ENCODE measurements at places on chromosomes 11 and 22.

DNA sequence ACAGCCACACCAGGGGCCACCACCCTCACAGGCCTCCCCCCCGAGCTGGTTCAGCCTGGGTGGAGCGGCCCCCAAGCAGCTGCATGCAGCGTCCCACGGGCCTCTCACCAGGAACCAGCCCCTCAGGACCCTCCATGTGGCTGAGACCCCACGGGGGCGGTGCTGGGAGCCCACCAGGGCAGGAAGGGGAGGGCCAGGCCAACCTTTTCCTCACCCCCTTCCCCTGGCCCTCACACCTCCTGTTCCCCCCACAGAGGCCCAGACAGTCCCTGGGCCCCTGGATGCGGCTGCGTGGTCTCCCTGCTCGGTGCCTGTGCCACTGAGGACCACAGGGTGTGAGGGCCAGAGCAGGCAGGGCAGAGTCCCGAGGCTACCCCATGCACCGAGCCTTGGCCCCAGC lies 46.5 kb downstream of the MOB2 start:
- DNase-seq = no peak

DNA sequence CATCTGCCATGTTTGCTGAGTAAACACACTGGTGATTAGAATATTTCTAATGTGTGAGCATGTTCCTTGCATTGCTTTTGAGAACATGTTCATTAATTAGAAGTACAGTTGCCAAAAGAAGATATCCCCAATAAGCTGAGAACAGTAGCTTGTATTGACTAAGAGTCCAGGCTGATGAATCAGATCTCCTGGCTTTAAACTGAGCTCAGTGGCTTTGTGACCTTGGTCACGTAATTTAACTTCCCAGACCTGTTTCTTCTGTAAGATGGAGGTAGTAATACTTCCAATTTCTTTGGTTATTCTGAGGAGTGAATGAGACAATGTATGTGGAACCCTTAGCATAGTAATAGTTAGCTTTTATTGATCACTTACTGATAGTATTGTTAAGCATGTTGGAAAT lies 61.9 kb downstream of the CYB5R2 start:
- DNase-seq = no peak

DNA sequence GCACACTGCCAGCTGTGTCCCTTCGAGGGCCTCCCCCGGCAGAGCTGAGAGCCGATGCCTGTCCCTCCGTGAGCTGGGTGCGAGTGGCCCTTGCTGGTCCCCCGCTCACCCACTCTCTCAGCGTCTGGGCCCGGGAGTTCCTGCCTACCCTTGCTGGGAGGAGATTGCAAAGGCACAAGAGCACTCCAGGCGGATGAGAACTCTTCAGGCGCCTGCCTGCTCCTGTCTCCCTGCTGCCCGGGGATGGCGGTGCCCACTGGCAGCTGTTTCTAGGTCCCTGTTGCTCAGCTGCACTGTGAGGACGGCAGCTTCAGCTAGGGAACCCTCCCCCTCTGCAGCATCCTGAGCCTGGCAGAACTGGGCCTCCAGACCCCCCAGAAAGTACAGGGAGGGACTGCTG lies 61.1 kb downstream of the FLRT1 start:
- no peak for DNase-seq

DNA sequence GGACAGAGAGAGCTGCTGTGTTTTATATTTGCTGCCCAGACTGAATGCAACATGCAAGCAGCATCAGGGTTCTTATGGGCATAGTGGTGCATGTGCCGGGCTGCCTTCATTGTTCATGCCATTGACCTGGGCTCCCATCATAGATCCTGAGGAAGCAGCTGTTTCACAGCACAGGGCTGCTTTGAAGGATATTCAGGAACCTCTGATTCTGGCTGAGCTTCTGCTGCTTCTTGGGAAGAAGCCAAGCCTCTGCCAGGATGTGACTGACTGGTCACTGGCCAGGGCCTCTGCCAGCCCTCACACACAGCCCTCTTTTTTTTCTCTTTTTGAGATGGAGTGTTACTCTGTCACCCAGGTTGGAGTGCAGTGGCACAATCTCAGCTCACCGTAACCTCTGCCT lies 43.3 kb downstream of the CYB5R2 start:
- DNase-seq = no peak

DNA sequence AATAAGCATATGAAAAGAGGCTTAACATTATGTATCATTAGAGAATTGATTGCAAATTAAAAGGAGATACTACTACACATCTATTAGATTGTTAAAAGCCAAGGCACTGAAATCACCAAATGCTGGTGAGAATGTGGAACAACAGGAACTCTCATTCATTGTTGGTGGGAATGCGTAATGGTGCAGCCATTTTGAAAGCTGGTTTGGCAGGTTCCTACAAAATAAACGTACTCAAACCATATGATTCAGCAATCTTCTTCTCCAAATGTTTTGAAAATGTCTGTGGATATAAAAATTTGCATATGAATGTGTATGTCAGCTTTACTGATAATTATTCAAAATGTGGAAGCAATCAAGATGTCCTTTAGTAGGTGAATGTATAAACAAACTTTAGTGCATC lies 176.4 kb upstream of the PLET1 start:
- DNase-seq = no peak

DNA sequence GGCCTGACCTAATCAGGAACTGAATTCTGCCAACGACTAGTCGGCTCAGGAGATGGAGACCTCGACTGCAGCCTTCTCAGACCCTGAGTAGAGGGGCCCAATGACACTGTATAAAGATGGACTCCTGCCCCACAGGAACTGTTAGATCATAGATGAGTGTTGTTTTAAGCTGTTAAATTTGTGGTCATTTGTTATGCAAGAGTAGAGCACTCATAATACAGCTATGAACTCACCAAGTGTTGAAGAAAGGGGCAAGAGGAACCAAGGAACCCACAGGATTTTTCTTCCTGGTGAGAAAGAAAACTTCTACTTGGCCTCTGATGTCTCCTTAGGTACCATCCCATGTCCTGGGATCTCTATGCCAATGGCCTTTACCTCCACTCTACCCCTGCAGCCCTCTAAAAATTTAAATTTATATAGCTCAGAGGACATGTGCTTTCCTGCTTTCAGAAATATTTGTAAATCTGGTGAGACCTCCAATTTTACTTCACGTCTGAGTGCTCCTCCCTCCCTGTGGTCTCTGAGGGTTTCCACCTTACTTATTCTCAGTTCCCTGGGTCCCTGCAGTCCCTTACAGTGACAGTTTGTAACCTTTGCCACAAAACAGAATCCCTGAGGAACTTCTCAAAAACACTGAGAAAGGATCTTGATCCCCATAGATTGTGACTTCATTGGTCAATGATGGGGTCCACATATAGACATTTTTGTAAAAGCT lies 256.3 kb upstream of the ARHGAP20 start:
- no peak for DNase-seq

- no peak for DNase-seq
Observed at GRCh38 chr11:110971140-110971539, 258.9 kb upstream of the ARHGAP20 start.

DNA sequence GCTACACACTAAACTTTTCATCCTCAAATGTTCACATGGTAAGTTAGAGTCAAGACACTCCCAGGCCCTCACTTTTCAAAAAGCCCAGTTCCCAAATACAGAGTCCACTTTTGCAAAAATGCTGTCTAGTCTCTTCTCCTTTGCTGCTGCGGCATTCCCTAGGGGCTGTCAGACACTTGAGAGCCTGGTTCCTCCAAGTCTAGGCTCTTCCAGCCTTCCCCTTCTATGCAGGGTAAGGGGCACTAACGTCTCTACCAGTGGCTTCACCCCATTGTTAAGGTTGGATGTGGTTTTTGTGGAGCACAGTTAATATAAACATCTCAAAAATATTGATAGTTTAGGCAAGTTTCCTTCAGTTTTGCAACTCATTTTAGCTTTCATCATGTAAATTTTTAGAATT lies 181.5 kb downstream of the KIF18A start:
- DNase-seq = no peak

- no peak for DNase-seq
Observed at GRCh38 chr22:32579529-32580220, 105.1 kb downstream of the FBXO7 start.

DNA sequence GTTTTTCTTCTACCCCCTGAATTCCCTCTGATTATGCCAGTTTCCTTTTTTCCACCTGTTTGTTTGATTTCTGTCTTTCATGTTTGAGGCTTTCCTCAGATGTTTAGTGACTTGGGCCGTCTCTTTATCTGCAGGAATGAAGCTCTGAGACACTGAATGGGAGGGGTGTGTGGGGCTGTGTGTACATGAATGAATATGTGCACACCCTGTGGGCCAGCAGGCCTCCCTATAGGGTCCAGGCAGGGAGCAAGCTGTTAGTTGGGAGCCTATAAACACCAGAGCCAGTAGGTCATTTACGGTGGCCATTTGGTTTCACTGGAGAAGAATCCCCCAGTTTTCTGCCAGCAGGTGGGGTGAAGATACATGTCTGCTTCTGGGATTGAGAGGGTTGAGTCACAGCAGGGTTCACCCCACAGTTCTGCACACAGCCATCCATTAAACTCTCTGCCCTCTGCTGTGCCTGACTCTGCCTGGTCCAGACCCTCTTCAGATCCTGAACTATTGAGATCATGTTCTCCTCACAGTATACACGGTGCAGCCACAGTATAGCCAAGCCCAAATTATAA lies 34.8 kb downstream of the BARX2 start:
- DNase-seq = no peak

GRCh38 chr11:133171374-133171773 lies 360.9 kb downstream of the OPCML start:
- DNase-seq = no peak

- no peak for DNase-seq
Observed at GRCh38 chr11:16987205-16987568, 27.0 kb downstream of the PLEKHA7 start.

- DNase-seq = no peak
Observed at GRCh38 chr11:19176629-19177186, 25.1 kb downstream of the CSRP3 start.

- DNase-seq = no peak
Observed at GRCh38 chr11:38089726-38090125, 1491.7 kb upstream of the RAG2 start.

GRCh38 chr11:66950112-66950535 lies 8.1 kb downstream of the PC start:
- DNase-seq = no peak

GRCh38 chr22:19941365-19942082 lies at the start of the genes COMT and TXNRD2:
Gene COMT, plus strand, starts transcription at chr22:19941772. Its CDS starts 20,755 bp downstream, at chr22:19962527.
Gene TXNRD2, minus strand, starts transcription at chr22:19941818. Its CDS starts 15 bp downstream, at chr22:19941803.
- peak; percentile 75 for DNase-seq

DNA sequence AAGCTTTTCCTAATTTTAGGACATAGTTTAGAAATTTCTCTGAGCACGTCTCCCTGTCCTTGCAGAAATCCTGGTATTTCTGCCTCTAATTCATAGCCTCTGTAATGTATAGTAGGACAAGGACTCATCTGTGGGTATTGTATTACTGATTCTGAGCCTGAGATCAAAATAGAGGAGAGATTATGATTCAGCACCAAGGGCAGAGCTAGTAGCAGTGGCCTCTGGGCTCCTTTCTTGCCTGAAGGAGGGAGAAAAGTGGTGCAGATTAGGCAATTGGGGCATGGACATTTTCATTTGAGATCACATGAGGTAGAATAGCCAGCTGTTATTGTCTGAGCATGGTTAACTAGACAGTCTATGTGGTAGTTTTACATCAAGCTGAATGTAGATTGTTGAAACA lies 2.8 kb downstream of the MADD start:
- DNase-seq = no peak

GRCh38 chr11:116853461-116854073 lies 16.1 kb upstream of the APOA1 start:
- peak; percentile 83 for DNase-seq

GRCh38 chr11:61172356-61172755 lies 11.1 kb upstream of the VPS37C start:
- no peak for DNase-seq

GRCh38 chr11:38156495-38157146 lies 1558.6 kb upstream of the RAG2 start:
- no peak for DNase-seq

DNA sequence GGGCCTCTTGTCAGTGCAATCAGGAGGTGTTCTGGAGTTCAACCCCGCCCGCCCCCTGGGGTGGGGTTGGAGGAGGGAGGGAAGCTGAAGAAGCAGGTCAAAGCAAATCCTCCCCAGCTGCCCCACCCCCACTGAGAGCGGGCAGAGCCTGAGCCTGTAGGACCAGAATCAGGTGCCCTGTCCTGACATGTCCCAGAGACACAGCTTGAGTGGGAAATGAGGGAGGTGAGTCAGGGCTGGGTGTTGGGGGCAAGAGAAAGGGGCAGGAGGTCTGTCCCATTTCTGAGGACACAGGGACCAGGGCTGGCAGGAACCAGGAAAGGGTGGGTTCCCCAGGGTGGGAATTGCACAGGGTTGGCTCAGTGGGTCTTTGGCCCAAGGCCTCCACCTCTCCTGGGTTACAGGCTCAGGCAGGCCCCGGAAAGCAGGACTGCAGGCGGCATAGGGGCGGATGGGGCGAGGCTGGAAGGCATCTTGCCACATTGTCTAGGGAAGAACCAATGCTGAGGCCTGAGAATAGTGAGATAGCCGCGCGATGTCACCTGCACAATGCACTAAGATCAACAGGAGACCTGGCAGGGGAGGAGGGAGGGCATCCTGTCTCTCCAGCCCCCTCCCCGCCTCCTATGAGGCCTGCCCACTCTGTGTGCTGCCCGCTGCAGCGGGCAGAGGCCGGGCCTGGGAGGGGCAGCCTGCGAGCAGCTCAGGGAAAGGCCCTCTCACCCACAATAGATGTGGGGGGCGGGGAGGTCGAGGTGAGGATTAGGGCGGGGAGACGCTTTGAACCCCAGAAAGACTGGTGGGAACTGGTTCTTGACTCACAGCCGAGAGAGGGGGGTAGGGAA lies 32.4 kb downstream of the NECTIN1 start:
- no peak for DNase-seq

- DNase-seq = no peak
Observed at GRCh38 chr11:113629562-113629961, 76.5 kb downstream of the TMPRSS5 start.

GRCh38 chr22:23551385-23551784 lies 28.7 kb downstream of the IGLL1 start:
- no peak for DNase-seq

- peak; percentile 65 for DNase-seq
Observed at GRCh38 chr11:8099291-8099899, 18.4 kb downstream of the TUB start.

GRCh38 chr11:43576320-43576802 lies 104.2 kb upstream of the HSD17B12 start:
- no peak for DNase-seq

- no peak for DNase-seq
Observed at GRCh38 chr11:134361661-134362060, 29.9 kb downstream of the GLB1L2 start.

DNA sequence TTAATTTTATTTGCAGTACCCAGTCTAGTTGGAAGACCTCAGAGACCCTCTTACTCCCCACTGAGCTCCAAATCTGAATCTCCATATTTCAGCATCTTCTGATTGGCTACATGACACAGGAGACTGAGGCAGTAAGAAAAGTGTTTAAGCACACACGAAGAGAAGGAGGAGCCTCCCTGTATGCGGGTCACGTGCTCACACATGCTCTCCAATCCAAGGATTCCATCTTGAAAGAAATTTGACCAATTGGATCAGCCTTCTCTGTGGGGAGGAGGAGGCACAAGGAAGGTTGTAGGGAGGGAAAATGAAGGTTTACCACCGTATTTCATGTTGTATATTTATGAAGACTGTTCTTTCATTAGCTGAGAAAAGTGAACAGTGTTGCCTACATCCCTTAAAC lies 1.2 kb downstream of the OR6T1 start:
- DNase-seq = no peak
